ENCODE measurements at places on chromosomes 5 and 9.

DNA sequence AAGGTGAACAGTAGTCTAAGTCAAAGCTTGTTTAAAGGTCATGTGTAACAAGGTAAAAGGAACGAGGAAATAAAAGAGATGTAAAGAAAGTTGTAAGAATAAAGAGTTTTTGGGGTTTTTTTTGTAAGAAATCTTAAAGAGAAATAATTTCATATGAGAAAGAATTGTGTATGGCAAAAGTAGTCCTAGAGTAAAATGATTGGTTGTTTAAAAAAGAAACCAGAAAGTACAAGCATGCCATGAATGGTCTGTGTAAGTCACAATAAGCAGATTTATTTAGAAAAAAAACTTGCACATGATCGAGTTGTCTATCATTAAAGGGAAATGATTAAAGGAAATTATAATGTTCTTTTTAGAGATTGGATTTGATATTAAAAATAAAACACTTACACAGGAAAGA lies 172.6 kb upstream of the TUSC1 start:
- no peak for DNase-seq

DNA sequence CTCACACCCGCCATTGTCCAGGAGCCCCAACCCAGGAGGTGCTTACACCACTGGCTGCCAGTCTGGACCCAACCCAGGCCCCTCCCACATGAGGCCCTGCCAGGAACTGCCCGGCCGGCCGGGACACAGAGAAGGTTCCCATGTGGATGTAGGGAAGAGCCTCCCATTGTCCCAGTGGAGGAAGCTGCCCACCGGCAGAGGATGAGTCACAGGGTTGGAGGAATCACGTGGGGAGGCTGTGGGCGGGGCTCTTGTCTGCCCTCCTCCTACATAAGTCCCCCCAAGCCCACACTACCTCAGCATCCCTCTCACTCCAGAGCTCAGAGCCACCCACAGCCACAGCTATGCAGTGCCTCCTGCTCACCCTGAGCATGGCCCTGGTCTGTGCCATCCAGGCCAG lies 26.1 kb downstream of the PAEP start:
- DNase-seq = no peak

DNA sequence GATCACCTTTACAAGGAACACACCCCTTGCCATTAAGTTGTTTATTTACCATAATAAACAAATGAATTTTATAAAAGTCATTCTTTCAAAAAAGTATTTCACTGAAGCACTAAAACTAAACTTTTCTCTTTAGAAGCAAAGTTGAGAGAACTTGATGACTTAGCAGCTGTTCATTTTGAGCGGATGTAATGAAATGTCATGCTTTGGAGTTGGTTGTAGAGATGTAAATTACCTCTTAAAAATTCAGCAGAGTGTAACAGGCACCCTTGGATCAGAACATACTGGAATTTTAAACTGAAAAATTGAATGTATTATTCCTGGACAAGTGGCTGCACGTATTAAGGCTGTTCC lies 617.2 kb downstream of the PDE4D start:
- no peak for DNase-seq

GRCh38 chr5:10987925-10988504 lies 227.0 kb upstream of the DAP start:
- DNase-seq = peak; percentile 49

DNA sequence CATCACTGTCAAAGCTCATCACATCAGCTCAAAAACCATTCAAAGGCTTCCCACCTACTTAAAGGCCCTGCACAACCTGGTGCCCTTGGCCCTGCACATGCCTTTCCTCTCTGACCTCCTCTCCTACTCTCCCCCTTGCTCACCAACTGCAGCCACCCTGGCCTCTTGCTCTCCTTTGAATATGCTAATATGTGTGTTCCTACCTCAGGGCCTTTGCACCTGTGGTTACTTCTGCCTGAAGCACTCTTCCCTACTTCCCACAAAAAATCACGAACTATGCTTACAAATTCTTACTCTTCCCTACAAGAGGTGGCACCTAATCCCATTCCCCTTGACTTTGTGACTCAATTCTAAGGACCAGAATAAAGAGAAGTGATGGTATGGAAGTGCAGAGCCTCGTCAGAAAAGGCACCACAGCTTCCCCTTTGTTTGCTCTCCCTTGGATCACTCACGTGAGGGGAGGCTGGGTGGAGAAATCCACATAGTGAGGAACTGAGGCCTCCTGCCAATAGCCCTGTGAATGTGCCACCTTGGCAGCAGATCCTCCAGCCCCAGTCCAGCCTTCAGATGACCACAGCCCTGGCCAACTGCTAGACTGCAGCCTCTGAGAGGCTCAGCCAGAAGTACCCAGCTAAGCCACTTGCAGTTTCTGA lies 3.2 kb upstream of the TMEM171 start:
- no peak for DNase-seq

- DNase-seq = no peak
Observed at GRCh38 chr9:2639786-2640185, 18.2 kb downstream of the VLDLR start.

DNA sequence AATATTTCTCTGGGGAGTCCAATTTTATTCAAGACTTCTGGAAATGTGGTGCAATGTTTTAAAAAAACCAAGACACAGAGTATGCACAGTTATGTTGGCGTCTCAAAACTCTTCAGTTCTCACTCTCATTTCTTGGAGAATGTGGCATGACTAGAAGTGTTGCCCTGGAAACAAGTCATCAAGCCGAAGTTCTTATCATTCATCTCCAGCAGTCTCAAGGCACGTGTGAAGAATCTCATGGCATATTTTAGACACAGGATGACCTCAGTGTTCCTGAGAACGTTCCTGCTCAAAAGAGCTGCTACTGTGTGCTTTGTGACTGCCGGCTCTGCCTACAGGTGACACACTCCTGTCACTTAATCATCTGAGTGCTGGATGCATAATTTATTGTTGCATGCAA lies 147.4 kb upstream of the IRX4 start:
- DNase-seq = no peak

DNA sequence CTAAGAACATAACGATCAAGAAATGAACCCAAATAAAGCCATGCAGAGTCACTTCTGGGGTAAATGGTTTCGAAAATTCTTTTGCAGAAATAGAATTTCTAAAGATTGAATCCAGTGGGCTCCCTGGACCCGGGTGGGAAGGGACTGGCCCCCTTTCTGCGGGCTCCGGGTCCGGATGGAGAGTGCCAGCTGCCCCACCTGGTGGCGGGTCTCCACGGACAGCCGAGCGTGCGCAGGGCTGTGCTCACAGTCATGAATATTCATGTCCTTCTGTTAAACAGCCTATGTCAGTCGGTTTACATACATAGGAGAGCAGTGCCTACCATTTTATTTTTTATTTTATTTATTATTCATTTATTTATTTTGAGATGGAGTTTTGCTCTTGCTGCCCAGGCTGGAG lies 4.7 kb upstream of the PPP1R26 start:
- no peak for DNase-seq
